Activated naive CD4-positive, alpha-beta T cell treated with anti-CD3 and anti-CD28 coated beads, Interleukin-2, amount 50 U/mL, for 72 hours (primary cell): ENCODE measurements at places on chromosomes 7 and 10.
A peak's percentile ranks its signal among the peaks of the same experiment; 100 is the strongest.

DNA sequence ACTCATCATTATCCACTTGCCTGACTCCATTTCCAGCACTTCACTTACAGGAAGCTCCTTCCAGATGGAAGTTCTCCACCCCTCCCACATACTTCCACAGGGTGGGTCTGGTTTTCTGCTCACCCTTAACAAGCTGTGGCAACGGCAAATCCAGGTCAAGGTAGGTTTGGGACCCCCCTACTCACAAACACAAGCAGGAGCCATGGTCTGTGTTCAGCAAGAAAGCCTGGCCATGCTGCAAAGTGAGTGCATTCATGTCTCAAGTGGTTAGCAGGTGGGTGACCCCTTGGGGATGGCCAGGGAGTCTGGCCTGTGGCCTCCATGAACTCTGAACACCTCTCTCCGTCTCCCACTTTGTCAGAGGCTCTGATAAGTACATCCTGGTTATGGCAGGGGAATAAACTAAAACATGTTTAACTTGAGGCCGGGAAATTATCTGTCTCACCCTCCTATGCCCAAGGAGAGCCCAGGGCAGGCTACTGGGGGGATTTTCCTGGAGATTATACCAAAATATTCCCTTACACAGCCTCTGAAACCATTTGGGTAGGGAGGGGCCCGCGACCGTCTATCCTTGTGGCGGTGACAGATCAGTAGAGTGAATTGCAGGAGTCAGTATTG, 844 bp downstream of the XPNPEP1 start:
- no peak for DNase-seq

DNA sequence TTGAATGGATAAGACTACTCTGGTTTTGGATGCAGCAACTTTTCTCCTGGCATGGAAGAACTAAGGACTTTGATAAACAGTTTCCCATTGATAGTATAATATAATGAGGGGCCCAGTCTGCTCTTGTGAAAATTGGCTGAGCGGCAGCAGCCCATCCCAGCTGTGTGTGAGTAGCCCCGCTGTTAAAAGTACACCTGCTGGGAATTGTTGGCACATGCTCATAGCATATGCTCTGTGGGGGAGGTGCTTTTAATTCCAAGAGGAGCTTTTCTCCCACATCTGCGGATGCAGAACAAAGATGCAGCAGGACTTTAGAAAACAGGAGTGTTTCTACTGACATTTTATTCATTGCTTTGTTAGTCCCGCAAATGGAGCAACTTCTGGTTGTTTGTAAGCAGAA, 19.0 kb downstream of the SRI start:
- no peak for DNase-seq

DNA sequence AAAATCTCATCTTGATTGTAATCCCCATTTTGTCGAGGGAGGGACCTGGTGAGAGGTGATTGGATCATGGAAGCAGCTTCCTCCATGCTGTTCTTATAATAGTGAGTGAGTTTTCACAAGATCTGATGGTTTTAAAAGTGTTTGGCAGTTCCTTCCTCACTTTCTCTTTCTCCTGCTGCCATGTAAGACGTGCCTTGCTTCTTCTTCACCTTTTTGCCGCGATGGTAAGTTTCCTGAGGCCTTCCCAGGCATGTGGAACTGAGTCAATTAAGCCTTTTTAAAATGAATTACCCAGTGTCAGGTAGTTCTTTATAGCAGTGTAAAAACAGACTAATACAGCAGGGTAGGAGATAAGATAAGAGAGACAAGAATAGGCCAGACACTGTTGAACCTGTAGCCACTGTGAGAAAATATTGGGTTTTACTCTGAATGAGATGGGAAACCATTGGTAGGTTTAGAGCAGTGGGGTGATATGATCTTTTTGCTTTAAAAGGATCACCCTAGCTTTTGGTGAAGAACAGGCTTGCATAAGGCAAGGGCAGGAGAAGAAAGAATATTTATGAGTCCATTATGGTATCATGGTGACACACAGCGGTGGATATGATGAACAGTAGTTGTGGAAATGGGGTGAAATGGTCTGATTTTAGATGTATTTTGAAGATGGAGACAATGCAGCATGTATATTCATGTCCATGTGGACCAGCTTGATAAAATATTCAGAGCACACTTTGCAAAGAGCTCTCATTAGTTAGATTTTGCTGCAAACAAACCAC, 11.5 kb downstream of the OR6B1 start:
- DNase-seq, result no peak

- DNase-seq, result no peak
Measured at GRCh38 chr7:117445206-117445605, 17.9 kb upstream of the ASZ1 start.

DNA sequence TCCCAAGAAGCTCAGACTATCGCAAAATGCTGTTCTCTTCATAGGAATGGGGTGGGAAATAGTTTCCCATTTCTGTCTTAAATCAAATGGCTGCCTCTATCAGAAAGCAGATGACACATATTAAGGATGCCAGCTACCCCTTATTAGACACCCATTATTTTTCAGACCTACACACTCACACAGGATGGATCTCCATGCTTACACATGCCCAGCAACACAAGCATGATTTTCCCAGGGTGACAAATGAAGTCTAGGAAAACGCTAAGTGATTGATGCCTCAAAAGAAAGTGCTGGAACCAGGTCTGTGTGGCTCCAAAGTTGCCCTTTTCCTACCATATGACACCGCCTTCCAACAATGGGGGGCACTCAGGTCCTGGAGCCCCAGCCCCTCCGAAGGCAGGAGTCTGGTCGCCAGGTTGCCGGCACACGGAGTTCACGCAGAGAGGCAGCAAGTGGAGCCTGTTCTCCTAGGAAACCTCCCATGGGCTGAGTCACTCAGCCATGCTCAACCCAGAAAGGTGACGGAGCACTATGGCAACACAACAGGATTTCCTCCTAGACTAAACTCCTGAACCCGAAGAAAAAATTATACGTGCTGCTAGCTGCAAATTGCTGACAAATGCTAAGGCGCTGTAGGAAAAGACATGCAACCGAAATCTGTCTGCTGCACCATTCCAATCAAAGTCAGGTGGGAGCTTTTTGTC, 19.8 kb downstream of the VOPP1 start:
- no peak for DNase-seq

DNA sequence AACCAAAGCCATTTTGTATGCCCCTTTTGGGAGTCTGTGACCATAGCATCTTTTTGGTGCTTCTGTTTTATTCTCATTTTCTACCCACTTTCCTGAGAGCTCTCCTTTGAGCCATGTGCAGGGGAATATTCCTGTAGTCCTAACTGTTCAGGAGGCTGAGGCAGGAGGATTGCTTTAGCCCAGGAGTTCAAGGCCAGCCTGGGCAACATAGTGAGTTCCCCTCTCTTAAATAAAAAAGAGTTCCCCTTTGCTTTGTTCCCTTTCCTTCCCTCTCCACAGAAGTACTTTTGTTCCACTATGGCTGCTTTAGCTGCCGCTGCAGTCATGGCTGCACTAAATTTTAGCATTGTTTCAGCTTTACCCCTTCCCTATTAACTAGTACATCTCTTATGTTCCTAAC, 85.9 kb downstream of the BTAF1 start:
- DNase-seq, result no peak

GRCh38 chr7:8214244-8214824, 47.6 kb downstream of the ICA1 start:
- DNase-seq, result no peak

GRCh38 chr7:108147031-108147563, 16.9 kb upstream of the LAMB4 start:
- DNase-seq, result no peak

GRCh38 chr7:154638286-154638685, 364.6 kb downstream of the PAXIP1 start:
- no peak for DNase-seq

GRCh38 chr7:102721-103120, 89.7 kb upstream of the FAM20C start:
- no peak for DNase-seq

- DNase-seq, result no peak
Measured at GRCh38 chr10:3790858-3791257, 5.8 kb upstream of the KLF6 start.

GRCh38 chr10:19426034-19426433, 377.4 kb downstream of the MALRD1 start:
- DNase-seq, result no peak

- DNase-seq, result no peak
Measured at GRCh38 chr10:29620112-29620690, 14.6 kb downstream of the SVIL start.

GRCh38 chr7:7790041-7790741, 71.8 kb upstream of the RPA3 start:
- no peak for DNase-seq

- no peak for DNase-seq
Measured at GRCh38 chr7:13563257-13563656, 426.2 kb downstream of the ETV1 start.

- no peak for DNase-seq
Measured at GRCh38 chr7:104363355-104363754, 35.0 kb downstream of the LHFPL3 start.

- DNase-seq, result peak; percentile 76
Measured at GRCh38 chr10:6203331-6204062, 765 bp downstream of the PFKFB3 start.

DNA sequence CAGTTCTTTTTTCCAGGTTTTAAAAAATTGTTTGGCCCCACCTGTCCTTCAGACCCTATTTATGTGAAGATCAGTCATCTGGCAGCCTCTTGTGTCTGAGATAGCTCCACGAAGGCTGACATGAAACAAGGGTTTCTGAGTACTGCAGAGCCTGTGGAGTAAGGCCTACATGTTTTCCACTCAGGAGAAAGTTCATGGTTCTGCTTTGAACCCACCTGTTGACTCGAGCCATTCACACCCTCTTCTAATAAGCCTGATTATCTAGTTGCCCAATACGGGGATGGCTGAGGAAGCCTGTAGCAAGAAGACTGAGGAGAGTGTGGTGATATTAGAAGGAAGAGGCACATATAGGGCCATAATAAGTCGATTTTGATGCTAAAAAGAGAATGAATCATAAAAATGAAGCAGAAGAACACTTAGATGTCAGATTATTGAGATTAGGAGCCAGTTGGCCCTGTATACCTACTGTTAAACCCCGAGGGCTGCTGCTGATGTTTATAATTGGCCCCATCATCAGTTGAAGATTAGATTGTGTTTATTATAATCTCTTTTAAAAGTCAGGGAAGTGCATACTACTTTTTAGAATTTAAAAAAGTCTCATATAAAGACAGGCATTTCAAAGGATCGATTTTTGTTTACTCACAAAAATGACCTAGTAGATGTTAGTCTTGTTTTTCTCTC, 109.4 kb downstream of the CDK14 start:
- DNase-seq, result no peak

DNA sequence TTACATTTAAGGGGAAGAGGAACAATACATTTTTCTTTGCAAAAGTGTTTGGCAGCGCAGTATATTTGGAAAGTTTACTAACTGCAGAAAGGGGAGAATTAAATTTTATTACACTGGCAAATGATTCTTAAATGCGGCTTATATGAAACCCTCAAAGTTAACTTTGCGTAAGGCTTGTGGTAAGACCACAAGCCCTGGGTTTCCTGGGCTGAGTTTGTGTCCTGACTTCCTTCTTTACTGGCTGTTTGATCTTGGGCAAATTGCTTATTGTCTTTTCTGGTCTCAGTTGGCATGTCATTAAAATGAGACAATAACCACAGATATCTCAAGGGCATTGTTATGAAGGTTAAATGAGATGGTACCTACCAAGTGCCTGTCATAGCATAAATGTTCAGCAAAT, 106.8 kb downstream of the GLRX3 start:
- no peak for DNase-seq

- DNase-seq, result no peak
Measured at GRCh38 chr10:29377333-29377961, 88.6 kb downstream of the LYZL1 start.

DNA sequence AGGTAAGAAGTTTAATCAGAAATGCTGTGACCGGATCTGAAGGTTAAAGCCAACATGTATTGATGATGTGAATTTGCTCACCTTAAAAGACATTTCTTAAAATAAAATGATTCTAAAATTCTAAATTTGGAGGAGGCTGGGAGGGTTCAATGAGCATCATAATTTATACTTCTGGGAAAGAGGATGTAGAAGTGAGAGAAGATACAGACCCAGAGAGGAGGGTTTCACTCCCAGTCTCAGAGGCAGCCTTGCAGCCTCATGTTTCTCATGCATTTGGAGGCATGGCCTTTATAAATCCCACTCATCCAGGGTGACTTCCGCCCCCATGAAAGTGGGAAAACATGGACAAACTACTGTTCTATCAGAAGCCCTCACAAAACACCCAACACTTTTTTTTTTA, 305.6 kb upstream of the PITRM1 start:
- DNase-seq, result no peak

DNA sequence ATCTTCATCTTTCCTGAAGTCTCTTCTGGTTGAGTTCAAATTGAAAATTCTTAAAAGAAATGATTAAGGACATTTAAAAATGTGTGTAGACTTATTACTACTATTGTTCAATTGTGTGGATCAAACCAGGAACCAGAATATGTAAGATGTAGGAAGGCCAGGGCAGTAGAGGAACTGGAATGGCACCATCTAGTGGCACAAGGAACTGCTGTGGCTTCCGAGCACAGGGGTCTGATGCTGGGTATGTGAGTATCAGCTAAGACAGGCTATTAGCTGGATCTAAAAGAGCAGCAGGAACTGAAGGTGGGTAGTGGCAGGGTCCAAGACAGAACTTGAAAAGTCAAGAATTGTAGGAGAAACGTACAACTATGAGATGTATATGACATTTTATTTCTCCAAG, 247.3 kb downstream of the SEMA3A start:
- DNase-seq, result no peak

DNA sequence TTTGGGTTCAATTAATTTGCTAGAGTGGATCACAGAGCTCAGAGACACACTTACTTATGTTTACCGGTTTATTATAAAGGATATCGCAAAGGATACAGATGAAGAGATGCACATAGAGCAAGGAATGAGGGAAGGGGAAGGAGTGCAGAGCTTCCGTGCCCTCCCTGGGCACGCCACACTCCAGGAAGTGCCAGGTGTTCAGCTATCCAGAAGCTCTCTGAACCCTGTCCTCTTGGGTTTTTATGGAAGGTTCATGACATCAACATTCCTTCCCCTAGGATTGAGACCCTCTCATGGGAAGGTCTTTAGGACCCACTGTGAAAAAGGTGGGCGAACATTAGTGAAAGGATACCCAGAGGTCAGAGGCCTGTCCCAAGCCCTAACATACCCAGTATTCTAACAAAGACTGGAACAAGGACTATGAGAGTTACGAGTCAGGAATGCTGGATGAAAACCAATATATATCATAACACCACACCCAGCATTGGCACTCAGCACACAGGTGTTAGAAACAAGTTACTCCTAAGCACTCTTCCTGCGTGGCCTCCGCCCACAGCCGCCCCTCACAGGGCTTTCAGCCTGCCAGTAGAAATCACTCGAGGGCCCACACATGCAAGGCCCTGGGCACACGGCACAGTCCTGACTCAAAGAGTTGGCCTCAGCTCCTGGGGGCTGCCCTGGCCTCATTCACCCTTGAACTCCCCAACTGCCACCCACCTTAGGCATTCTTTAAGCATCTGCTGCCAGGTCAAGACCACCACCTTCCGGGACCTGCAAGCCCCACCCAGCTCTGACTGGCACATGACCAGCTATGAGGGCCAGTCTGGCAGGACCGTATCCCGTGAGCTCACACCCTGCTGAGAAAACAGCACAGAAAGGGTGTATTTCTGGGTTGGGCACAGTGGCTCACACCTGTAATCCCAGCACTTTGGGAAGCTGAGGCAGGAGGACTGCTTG, 5.6 kb upstream of the AIFM2 start:
- DNase-seq, result no peak

GRCh38 chr7:47405286-47405904, 176.5 kb downstream of the TNS3 start:
- no peak for DNase-seq

- DNase-seq, result no peak
Measured at GRCh38 chr7:127446842-127447241, 54.3 kb upstream of the ZNF800 start.
